Fibroblast of skin of left biceps (primary cell): ENCODE measurements at places on chromosomes 11 and 22.
A peak's percentile ranks its signal among the peaks of the same experiment; 100 is the strongest.

DNA sequence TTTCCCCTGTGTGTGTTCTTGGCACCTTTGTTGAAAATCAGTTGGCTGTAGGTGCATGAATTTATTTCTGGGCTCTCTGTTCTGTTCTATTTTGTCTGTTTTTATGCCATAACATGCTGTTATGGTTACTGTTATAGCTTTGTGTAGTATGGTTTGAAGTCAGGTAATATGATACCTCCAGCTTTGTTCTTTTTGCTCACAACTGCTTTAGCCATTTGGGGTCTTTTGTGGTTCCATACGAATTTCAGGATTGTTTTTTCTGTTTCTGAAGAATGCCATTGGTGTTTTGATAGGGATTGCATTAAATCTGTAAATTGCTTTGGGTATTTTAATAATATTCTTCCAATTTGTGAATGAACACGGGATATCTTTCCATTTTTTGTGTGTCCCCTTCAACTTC, 4.7 kb downstream of the PEX26 start:
- no peak for DNase-seq

DNA sequence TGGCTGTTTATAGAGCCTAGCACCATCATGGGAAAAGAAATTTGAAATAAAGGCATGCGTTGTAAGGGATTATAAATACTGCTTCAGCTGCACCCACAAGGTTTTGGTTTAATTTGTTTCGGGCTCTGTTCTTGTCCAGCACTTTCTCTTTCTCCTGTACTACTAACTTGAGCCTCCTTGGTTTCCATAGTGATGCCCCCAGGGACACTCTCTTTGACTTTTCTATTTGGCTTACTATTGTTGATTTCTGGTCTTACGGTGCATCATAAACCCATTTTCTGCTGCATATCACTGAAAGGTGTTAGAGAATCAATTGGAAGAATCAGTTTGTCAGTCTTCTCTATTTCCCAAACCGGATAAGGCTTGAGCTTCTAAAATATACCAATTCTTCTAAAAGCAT, 1674.3 kb upstream of the RAG2 start:
- no peak for DNase-seq

GRCh38 chr22:37141476-37141875, 8.2 kb downstream of the IL2RB start:
- DNase-seq = no peak

GRCh38 chr11:94583866-94584500, 16.8 kb downstream of the PIWIL4 start:
- DNase-seq = no peak

GRCh38 chr11:62435846-62436660, 17.2 kb downstream of the SCGB1A1 start:
- DNase-seq = no peak

GRCh38 chr11:111450480-111451320, 61.5 kb downstream of the BTG4 start:
- no peak for DNase-seq

DNA sequence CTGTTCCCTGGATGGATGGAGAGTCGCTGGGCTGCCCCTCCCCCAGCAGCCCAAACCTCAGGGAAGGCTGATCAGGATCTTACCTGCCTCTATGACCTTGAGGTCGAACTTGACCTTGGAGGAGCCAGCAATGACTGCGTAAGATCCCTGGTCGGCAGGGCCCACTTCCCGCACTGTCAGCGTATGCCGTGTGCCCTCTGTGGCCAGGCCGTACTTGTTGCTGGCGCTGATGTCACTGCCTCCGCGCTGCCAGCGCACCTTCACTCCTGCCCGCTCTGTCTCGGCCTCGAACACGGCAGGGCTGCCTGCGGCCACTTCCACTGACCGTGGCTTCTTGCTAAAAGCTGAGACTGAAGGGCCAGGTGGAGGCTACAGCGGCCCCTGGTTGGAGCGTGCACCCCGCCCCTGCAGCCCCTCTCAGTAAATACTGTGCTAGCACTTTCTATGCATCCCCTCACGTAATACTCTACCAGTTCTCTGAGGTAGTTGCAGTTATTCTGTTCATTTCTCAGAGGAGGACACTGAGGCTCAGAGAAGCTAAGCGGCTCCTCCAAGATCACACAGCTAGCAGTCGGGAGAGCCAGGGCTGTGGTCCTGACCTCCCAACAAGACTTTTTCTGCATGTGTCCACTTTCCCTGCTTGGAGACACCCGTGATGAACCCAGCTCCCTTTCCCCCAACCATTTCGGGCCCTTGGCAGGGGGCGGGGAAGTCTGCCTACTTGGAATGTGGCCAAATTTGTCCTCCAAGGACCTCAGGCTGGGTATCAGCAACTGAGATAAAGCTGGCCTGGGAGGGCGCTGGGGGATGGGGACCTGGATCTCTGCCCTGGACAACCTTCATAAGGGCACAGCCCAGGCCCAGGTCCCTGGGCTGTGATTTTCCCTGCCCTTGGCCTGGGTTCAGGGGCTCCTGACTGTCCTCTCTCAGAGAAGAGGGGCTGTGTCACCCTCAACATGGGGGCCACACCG, 1.1 kb downstream of the MYBPC3 start:
- no peak for DNase-seq

GRCh38 chr22:36968249-36968964, 50.8 kb downstream of the TST start:
- no peak for DNase-seq

GRCh38 chr11:132202621-132203020, 832.2 kb downstream of the NTM start:
- DNase-seq = peak; percentile 20

DNA sequence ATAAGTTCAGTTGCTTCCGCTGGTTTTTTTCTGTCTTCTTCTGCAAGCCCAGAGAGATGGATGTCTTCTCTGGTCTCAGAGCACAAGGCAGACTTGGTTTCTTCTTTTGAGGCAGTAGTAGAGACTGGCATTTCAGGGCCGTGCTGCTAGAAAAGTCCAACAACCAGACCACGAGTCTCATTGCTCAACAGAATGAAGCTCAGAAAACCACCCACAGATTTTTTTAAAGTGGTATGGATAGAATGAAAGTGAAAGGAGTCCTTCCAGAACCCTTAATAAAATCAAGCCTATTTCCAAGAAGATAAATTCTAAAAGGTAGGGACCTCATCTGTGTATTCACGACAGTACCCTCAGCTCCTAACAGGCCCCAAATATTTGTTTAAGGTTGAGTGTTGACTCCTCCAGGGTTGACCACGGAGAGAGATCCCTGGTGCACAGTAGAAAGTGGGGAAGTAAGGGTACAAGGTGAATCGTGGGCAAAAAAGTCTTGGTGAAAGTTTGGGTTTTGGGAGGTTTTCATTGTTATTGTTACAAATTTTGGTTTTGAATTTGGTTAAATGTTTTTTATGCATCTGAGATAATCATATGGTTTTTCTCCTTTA, 43.6 kb upstream of the DDX6 start:
- no peak for DNase-seq

DNA sequence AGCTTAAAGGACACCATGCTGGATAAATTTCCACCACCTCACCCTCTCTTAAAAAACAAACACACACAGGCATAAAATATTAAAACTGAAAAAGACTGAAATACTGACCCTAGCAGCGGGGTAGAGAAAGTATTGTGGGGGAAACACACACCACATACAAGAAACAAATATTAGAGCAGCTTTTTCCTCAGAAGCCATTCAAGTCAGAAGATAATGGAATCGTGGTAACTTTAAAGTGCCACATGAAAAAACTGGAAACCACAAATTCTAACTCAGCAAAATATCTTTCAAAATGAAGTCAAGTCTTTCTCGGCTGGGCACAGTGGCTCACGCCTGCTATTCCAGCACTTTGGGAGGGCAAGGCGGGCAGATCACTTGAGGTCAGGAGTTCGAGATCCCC, 223.2 kb downstream of the DYNC2H1 start:
- DNase-seq = no peak

DNA sequence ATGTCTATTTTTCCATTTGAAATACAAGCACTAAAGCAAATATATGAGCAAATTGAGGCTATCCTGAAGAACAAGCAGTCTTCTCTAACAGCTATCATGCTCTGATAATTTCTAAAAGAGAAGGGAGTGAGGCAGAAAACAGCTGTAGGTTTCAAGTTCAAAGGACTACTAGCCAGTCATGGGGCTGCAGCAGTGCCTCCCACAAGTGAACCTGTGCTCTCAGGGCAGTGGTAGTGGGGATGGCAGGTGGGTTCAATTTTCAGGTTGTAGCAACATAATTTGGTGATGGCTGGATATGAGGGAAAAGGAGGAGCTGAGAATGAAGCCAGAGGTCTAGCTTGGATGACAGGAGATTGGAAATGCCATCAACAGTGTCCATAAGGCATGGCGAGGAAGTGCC, 93.5 kb upstream of the ARHGAP20 start:
- DNase-seq = no peak

DNA sequence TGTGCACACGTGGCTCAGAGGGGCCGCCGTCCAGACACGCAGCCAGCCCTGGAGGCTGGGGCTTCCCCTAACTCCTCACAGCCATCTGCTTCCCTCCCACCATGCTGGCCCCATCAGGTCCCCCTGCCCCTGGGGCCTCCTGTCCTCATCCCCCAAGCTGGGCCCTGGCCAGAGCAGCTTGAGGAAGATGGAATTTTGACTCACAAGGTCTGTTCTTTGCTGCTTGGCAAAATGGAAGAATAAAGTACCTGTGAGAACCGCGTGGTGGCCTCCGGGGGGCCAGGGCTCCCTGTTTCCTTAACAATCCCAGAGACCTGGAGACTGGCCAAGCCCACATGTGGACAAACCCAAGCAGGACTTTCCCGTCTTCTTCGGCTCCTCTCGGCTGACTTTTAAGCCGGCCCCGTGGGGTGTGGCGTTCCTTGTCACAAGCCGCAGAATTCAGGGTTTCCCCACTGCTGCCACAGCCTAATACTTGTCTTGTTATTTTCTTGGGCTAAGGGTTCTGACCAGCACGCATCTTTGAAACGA, 872.8 kb downstream of the BRD1 start:
- no peak for DNase-seq

GRCh38 chr11:109138196-109138595, 283.8 kb upstream of the C11orf87 start:
- peak; percentile 55 for DNase-seq

DNA sequence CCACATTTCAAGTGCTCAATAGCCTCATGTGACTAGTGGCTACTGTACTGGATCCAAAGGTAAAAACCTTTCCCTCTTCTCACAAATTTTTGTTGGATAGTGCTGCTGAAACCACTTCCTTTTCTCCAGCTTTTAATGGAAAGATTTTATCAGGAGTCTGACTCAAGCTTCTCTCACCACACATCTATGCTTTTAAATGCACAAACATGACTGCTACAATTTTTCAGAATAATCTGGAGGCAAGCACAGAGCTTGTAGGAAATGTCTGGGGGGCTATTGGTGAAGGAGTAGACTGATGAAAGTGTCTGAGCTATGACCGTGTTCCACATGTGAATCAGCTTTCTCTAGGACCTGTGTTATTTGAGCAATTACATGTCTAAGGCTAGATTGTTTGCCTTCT, 101.1 kb upstream of the FAT3 start:
- DNase-seq = peak; percentile 43

DNA sequence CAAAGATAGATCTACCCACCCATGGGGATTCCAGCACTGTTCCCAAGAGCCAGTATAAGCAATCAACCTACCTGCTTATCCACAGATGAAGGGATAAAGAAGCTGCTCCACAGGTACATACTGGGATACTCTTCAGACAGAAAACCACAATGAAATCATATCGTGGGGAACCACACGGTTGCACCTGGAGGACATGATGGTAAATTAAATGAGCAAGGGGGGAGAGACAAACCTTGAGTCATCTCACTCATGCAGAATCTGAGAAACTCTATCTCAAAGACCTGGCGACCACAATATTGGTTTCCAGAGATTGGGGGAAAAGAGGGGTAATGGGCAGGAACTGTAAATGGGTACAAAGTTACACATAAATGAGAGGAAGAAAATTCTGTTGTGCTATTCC, 14.5 kb downstream of the RGL4 start:
- DNase-seq = no peak

DNA sequence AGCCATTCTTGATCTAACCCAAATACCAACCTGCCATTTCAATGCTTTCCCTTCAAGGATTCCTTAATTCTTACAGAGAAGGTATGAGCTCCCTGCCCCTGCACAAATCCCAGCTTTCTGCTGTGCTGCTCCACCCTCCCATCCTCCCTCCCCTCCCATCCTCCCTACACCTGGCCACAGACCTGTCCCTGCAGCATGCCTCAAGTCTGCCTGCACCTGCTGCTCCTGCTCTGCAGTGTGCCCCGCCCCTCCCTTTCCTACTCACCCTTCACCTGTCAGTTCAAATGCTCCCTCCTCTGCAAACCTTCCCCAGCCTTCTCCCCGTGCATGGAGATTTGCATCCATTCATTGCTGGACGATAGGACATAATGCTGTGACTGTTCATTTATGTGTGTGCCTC, 139.9 kb upstream of the NARS2 start:
- no peak for DNase-seq

- DNase-seq = no peak
These were observed 640.0 kb upstream of the ANO3 start for GRCh38 chr11:25691959-25692358.

DNA sequence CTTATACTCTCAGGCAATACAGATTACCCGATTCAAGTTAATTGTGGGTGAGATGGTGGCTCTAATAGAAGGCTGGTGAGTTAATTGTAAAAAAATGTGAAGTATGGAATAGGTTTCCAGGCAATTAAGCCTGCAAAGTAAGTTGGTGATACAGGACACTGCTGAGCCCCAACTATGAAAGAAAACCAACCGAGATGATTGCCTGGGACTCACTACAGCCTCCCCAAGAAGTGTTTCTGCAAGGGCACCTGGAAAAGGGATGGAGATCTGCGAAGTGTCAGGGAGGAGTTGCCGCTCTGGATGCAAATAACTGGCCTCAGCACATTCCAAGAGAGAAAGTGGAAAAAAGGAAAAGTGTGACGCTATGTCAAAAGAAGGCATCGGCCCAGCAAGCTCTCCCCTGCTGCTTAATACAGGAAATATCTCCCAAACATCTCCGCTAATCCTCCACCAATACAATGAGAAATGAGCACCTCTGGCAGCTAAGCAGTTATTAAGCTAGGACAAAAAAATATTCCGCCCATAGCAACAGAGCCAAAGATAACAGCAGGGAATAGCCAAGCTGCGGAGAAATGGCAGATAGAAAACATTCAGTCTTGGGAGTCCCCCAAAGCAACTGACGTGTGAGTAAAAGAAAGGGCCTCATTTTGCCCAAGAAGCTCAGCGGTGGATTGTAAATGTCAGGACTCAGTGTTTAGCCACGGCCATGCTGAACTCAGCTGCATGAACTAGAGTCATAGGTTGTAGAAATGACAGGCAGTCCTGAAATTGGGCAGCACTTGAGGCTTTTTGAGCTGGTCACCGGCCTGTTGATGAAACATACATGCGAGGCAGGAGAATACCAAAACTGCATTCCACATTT, 133.7 kb downstream of the SNX19 start:
- DNase-seq = peak; percentile 28

DNA sequence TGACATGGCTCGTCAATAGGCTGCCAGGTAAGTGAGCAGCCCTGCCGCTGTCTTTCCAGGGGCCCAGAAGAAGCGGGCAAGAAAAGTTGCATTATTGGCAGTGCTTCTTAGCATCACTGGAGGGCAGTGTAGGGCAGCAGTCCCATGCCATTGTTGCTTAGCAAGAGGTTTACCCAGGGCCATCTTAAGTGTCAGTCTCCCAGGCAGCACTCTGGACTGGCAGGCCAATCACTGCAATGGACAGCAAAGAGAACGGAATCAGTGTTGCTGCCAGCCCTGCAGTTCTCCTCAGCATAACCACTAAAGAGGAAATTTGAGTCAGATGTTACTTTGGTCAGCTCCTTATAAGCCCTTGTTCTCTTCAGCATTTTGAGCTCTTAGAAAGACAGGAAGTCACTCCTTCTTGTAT, 13.4 kb upstream of the GRK2 start:
- DNase-seq = no peak
